ENCODE measurements at places on chromosomes 3 and 15.

GRCh38 chr3:172647823-172648222, 63.0 kb downstream of the NCEH1 start:
- DNase-seq: no peak

- DNase-seq: peak; percentile 59
These were observed 8.6 kb downstream of the IRAK2 start for GRCh38 chr3:10173095-10173925.

- no peak for DNase-seq
These were observed 141.5 kb upstream of the BFSP2 start for GRCh38 chr3:133258358-133258757.

DNA sequence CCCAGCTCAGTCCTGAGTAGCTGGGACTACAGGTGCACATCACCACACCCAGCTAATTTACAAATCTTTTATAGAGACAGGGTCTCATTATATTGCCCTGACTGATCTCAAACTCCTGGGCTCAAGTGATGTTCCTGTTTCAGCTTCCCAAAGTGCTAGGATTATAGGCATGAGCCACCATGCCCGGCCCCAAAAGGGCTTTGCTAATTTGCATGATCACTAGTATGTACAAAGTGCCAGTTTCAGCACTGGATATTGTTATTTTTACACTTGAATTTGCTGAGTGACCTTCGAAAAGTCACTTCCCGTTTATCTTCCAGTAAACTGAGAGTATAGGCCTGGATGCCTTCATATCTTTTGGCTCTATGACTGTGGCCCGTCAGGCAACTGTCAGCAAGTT, 12.2 kb downstream of the CLN6 start:
- no peak for DNase-seq

- DNase-seq: no peak
These were observed 143.3 kb downstream of the ADAMTS17 start for GRCh38 chr15:100198442-100198841.

DNA sequence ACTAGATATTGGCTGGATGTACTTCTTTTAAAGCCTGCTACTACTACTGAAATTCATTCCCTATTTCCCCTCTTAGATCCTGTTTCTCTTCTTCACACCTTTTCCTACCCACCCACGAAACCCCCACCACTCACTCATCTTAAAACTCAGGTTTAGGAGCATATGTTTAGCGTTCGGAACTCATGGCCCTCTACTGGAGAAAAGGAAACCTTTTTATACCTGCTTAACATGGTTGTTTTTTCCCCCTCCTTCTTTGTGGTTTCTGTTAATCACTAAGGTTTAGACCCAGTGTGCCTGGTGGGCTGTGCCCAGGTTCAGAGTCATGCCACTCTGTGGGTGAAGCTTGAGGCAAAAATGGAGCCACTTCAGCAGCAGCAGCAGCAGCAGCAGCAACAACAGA, 2.6 kb downstream of the ARID3B start:
- no peak for DNase-seq

DNA sequence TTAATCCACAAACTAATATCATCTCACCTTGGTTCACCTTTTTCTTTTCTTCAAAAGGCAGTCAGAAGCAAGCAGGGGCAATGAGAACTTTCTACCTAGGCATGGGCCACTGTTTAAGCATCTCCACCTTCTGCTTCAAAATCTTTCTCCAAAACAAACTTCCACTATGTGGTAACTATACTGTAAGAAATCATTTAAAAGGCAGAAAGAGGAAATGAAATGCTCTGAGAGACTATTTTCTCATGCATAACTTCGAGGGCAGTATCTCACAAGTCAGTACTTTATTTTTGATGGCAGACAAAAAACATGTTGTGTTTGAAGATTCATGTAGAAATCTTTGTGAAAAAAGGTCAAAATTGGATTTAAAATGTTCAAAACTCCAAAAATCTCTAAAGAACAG, 419.7 kb downstream of the ZBTB20 start:
- no peak for DNase-seq

DNA sequence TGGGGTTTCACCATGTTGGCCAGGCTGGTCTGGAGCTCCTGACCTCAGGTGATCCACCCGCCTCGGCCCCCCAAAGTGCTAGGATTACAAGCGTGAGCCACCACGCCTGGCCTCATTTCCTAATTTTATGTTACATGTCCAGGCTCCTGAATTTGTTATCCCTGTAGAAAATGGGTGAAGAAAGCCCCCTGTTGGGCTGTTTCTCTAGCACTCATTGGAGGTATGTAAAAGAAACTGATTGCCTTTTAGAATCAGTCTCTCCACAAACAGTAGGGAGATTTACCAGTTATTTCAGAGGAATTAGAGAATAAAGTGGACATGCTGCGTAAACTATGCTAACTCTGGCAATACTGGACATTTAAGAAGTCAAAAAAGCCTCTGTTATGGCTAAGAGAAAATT, 364.1 kb upstream of the TBL1XR1 start:
- DNase-seq: peak; percentile 14

Measured in choroid plexus epithelial cell (primary cell).